ENCODE measurements at places on chromosomes 2 and 18.

DNA sequence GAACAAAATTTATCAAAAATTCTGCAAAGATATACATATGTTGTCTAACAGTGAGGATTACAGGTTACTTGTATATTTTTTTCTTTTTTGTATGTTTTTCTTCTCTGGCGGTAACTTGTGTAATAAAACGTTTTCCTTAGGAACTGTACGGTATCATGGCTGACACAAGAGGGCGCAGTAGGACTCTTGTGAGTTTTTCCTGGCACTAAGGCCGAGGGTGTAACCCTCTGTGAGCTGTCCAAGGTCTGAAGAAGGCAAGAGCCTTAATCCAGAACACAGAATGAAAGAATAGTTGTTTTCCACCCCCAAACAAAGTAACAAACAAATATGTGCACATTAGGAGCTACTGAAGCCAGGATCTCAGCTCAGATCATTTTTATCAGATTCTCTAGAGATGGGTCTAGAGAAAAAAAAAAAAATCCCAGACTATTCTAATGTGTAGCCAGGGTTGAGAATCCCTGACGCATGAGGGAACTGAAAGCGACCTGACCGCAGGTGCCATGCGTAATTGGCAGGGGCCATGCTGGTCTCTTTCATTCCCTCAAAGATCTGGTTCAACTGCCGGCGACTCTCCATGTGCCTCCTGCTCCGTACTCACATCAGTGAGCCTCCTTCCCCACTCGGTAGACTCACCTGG is 27.0 kb downstream of the TMEM200C start:
- peak; percentile 62 for DNase-seq

GRCh38 chr18:12234451-12235190 is 19.5 kb upstream of the CIDEA start:
- no peak for DNase-seq

DNA sequence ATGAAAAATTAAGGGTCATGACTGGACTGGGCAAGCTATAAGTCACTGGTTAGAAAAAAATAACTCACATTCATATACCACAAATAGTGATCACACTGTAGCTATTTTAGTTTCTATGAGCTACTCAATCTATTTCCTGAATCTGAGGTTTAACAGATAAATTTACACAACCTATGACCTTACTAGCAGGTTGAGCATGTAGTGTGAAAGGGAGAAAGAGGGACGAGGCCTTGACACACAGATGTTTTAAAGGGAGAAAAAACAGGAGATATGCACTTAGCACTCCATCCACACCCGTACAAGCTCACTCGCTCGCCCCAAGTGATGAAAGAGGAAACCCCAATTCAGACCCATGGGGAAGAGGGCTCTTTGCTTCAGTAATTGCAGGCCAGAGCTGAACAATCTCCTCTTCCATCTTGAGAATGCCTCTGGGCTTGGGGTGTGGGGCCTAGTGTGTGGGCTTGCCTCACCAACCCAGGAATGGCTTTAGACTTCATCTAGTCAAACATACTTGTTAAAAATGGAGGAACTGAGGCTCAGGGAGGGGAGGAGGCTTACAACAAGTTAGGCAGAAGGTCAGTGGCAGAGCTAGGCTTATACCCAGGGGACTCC is 10.7 kb downstream of the CYRIA start:
- DNase-seq, result no peak

DNA sequence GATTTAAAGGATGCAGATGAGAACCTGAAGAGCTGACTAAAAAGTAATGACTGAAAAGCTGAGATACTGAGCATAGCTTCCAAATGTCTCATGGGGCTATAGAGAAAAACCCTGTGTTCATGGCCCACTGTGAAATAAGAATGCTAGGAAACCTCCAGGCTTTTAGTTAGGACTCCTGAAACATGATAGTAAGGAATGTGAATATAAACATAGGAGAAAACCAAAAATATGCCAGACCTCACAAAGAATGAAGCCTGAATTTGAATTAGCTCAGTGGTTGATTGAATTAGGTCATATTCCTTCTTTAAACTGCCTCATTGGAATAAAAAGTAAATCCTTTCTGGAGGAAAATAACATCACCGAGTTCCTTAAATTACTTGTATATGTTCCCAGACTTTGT is 194.5 kb upstream of the NXPH2 start:
- no peak for DNase-seq

GRCh38 chr2:173599821-173600359 is 245.2 kb downstream of the CDCA7 start:
- DNase-seq, result no peak

DNA sequence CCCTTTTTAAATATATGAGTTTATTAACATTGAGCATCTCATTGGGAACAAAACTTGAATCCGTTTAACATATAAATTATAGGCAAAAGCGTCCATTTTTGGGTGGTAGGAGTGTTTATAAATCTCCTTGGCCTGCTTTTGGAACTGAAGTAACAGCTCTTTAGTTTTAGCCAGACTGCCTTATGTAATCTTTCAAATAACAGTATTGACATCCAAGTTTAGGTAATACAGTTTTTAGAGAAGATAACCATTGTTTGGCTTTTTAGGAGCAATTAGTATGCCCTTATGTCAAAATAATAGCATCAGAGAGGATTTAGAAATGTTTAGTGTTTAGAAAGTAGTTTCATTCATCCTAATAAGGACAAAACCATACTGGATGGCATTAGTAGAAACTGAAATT is 361.9 kb downstream of the ARHGAP15 start:
- no peak for DNase-seq

GRCh38 chr2:20509770-20510490 is 63.1 kb downstream of the RHOB start:
- DNase-seq, result peak; percentile 18

DNA sequence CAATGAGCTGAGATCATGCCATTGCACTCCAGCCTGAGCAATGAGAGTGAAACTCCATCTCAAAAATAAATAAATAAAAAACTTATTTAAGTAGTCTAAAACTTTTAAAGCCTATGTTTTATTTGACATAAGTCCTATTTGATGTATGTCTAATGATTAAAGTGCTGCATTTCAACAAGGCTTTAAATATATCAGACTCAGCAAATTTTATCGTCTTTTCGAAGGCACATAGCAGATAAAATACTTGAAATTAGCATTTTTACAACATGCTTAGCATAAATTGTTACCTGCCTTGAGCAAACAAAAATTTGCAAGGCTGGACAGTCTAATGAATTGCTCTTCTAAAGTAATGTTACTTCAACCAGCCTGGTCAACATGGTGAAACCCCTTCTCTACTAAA is 85.9 kb downstream of the PRKRA start:
- no peak for DNase-seq

DNA sequence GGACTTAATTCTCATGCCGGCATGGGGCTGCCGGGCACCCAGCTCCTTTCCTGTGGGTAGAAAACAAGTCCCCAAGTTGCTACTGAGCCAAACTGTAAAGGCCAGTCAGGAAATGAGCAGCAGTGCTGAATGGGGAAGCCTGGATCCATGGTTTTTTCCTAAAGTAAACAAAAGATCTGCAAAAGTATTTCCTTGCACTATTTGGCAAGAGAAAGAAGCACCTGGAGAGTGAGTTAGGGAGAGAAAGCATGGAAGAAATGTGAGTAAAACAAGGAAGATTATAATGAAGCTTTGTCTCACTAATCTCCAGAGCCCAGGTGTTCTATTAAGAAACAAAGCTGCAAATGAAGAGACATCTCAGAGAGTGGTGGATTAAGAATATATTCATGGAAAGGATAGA is 117.6 kb downstream of the METTL8 start:
- no peak for DNase-seq
